ENCODE measurements at places on chromosomes 5 and 9.
A peak's percentile ranks its signal among the peaks of the same experiment; 100 is the strongest.

DNA sequence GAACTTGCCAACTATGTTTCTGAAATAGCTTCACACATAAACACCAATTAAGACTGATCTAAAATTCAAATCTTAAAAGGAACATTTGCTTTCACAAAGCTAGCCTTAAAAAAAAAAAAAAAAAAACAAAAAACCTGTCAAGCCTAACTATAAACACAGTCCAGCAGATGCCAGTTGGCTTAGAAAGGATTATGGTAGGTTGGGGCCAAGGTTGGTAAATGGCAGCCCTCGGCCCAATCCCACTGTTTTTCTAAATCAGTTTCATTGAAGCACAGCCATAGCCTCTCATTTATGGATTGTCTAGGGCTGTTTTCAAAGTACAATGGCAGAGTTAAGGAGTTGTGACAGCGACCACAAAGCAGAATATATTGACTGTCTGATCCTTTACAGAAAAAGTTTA is 75.7 kb upstream of the FRRS1L start:
- no peak overlapping the region for H3K27ac ChIP-seq
- H3K4me1 ChIP-seq: peaks cover 8% of the 10 kb centered on the region
- DNase-seq: no peak
- H3K36me3 ChIP-seq: no peaks in the 10 kb centered on the region
- H3K4me3 ChIP-seq: no peak overlapping the region
- H3K27me3 ChIP-seq: no peaks in the 10 kb centered on the region

- no peaks in the 10 kb centered on the region for H3K36me3 ChIP-seq
- no peaks in the 10 kb centered on the region for H3K4me1 ChIP-seq
- no peak overlapping the region for H3K4me3 ChIP-seq
- no peaks in the 10 kb centered on the region for H3K27me3 ChIP-seq
Observed at GRCh38 chr9:22097707-22098106, 88.6 kb upstream of the CDKN2B start.

DNA sequence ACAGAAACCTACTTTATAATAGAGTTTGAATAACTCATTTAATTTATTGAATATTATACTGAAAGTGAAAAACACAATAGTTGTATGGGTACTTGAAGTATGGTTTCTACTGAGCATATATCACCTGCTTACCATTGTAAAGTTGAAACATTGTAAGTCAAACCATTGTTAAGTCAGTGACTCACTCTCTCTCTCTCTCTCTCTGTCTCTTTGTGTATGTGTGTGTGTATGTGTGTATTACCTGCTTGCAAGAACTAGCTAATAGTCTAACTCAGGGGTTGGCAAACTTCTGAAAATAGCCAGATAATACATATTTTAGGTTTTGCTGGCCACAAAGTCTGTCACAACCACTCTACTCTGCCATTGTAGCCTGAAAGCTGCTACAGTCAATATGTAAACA is 564.3 kb upstream of the ZNF608 start:
- no peaks in the 10 kb centered on the region for H3K4me1 ChIP-seq
- no peaks in the 10 kb centered on the region for H3K36me3 ChIP-seq
- no peaks in the 10 kb centered on the region for H3K27me3 ChIP-seq
- no peak overlapping the region for H3K27ac ChIP-seq
- H3K4me3 ChIP-seq: no peak overlapping the region
- no peak for DNase-seq

GRCh38 chr5:56822981-56823380 is 7.6 kb downstream of the MAP3K1 start:
- no peak overlapping the region for H3K27ac ChIP-seq
- H3K4me3 ChIP-seq: no peak overlapping the region
- H3K36me3 ChIP-seq: no peaks in the 10 kb centered on the region
- peaks cover 15% of the 10 kb centered on the region for H3K4me1 ChIP-seq
- no peaks in the 10 kb centered on the region for H3K27me3 ChIP-seq
- no peak for DNase-seq

GRCh38 chr9:126304207-126304970 is 22.2 kb upstream of the MVB12B start:
- H3K27me3 ChIP-seq: no peaks in the 10 kb centered on the region
- no peak overlapping the region for H3K4me3 ChIP-seq
- H3K4me1 ChIP-seq: no peaks in the 10 kb centered on the region
- no peak for DNase-seq
- no peak overlapping the region for H3K27ac ChIP-seq

- H3K27ac ChIP-seq: no peak overlapping the region
- no peaks in the 10 kb centered on the region for H3K27me3 ChIP-seq
- no peaks in the 10 kb centered on the region for H3K36me3 ChIP-seq
- no peaks in the 10 kb centered on the region for H3K4me1 ChIP-seq
Observed at GRCh38 chr5:150253416-150254208, 36.0 kb downstream of the CAMK2A start.

DNA sequence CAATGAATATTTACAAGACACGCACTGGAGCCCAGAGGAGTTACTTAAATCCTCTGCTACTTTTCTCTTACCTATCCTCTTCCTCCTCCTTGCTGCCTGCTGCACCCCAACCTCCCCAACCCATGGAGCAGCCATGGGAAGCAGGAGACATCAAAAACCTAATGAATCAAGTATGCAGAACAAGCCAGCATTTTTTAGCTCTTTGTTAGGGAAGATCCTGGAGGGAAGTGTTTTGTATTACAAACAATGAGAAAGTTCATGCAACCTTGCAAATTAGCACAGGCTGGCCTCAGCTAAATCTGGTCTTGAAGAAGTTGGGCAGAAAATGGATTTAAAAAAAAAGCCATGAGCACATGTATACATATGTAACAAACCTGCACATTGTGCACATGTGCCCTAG is 498.8 kb downstream of the KIF4B start:
- H3K4me1 ChIP-seq: no peaks in the 10 kb centered on the region
- H3K27ac ChIP-seq: no peak overlapping the region
- no peaks in the 10 kb centered on the region for H3K27me3 ChIP-seq
- DNase-seq: no peak
- no peaks in the 10 kb centered on the region for H3K36me3 ChIP-seq

- no peak overlapping the region for H3K27ac ChIP-seq
- no peaks in the 10 kb centered on the region for H3K27me3 ChIP-seq
- DNase-seq: no peak
- H3K4me3 ChIP-seq: no peak overlapping the region
- H3K4me1 ChIP-seq: peaks cover 46% of the 10 kb centered on the region
- no peaks in the 10 kb centered on the region for H3K36me3 ChIP-seq
Observed at GRCh38 chr5:102794047-102794446, 38.9 kb downstream of the PAM start.

DNA sequence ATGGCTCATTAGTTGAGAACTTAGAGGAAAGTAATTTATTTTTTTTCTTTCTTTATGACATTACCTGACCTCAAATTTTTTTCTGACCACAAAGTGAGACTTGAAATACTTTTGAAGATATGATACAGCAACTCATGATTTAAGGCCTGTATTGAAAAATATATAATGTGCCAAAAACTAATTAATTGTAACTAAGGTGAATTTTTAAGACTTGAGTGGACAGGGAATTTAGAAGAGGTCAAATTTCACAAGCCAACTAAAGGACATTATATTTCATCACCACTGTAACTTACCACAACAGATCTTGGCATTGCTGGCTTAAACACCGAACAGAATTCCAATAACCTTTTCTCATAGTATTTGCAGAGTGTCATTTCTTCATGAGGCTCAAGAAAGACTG is 1.8 kb downstream of the CCNH start:
- no peaks in the 10 kb centered on the region for H3K27me3 ChIP-seq
- H3K4me3 ChIP-seq: no peak overlapping the region
- H3K27ac ChIP-seq: no peak overlapping the region
- peaks cover 8% of the 10 kb centered on the region for H3K4me1 ChIP-seq
- H3K36me3 ChIP-seq: peaks cover 44% of the 10 kb centered on the region

- no peak overlapping the region for H3K27ac ChIP-seq
- H3K36me3 ChIP-seq: no peaks in the 10 kb centered on the region
- no peak overlapping the region for H3K4me3 ChIP-seq
- no peaks in the 10 kb centered on the region for H3K4me1 ChIP-seq
Observed at GRCh38 chr5:109083937-109084336, 325.8 kb downstream of the PJA2 start.

- H3K27ac ChIP-seq: no peak overlapping the region
- no peaks in the 10 kb centered on the region for H3K27me3 ChIP-seq
- no peak overlapping the region for H3K4me3 ChIP-seq
- no peak for DNase-seq
- no peaks in the 10 kb centered on the region for H3K4me1 ChIP-seq
- H3K36me3 ChIP-seq: no peaks in the 10 kb centered on the region
Observed at GRCh38 chr9:79287708-79288290, 284.0 kb upstream of the TLE4 start.

GRCh38 chr9:102069969-102070368 is 331.5 kb upstream of the GRIN3A start:
- no peak overlapping the region for H3K27ac ChIP-seq
- no peaks in the 10 kb centered on the region for H3K36me3 ChIP-seq
- H3K4me3 ChIP-seq: no peak overlapping the region
- H3K27me3 ChIP-seq: no peaks in the 10 kb centered on the region
- DNase-seq: no peak

DNA sequence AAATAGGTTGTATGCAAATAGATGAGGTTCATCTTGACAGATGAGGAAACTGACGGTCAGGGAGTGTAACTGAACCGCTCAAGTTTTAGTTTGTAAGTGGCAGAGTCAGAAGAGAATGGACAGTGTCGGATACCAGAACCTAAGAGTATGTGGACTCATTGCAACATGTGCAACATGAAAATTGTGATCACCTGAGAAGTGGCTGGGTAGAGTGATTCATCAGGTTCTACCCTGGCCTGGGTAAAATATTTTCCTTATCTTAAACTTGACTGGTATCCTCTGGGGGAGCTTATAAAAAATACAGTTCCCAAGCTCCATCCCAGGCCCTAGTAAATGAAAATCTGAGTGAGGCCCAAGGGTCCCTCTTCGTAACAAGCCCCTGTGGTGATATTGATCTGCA is 35.2 kb upstream of the MIER3 start:
- H3K4me3 ChIP-seq: no peak overlapping the region
- no peaks in the 10 kb centered on the region for H3K4me1 ChIP-seq
- H3K27ac ChIP-seq: no peak overlapping the region
- DNase-seq: no peak
- H3K27me3 ChIP-seq: no peaks in the 10 kb centered on the region

- H3K36me3 ChIP-seq: no peaks in the 10 kb centered on the region
- no peaks in the 10 kb centered on the region for H3K27me3 ChIP-seq
- no peak for DNase-seq
- H3K27ac ChIP-seq: peak overlapping the region; percentile 40
- no peaks in the 10 kb centered on the region for H3K4me1 ChIP-seq
Observed at GRCh38 chr5:95069948-95070347, 214.9 kb downstream of the MCTP1 start.

GRCh38 chr9:7094052-7094451 is 336.3 kb downstream of the KDM4C start:
- no peak overlapping the region for H3K4me3 ChIP-seq
- H3K27me3 ChIP-seq: no peaks in the 10 kb centered on the region
- DNase-seq: no peak

- H3K27ac ChIP-seq: no peak overlapping the region
- no peak overlapping the region for H3K4me3 ChIP-seq
- H3K27me3 ChIP-seq: no peaks in the 10 kb centered on the region
- DNase-seq: peak; percentile 71
- H3K36me3 ChIP-seq: no peaks in the 10 kb centered on the region
Observed at GRCh38 chr5:149060325-149060724, 2.5 kb downstream of the SH3TC2 start.

DNA sequence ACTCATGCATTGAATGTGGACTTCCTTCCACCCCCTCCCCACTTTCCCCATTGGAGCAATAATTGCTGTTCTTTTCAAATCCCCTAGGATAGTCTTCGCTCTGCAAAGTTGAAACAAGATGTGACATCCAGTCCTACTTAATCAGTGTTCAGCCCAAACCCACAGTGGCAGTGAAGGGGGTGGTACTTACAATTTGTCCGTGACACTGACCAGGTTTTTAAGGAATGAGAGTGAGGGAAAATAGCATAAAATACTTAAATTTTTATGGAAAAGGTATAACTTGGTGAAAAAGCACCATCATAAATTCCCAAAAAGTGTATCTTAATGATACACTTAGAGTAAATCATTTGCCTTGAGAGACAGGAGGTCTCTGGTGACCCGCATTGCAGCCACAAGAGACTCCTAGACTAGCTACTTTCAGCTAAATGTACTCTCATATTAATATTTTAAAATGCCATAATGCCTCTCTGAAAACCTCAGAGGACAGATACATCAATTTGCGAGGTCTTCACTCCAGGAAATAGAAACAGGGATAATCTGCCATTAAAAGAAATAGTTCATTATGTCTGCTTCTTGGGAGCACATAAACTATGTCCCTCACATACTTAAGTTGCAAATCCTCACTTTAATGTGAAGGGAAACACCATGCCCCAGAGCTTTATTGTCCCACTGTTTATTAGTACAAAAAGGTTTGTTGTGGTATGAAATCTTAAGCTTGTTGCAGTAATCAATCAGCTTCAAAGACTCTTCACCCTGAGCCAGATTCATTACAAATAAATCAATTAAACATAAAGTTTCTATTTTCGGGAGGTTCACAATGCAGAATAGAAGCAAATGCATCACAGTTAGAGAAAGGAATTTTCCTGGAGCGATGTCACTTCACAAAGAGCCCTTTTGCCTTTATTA is 343.6 kb upstream of the ISL1 start:
- H3K27ac ChIP-seq: no peak overlapping the region
- no peaks in the 10 kb centered on the region for H3K4me1 ChIP-seq

DNA sequence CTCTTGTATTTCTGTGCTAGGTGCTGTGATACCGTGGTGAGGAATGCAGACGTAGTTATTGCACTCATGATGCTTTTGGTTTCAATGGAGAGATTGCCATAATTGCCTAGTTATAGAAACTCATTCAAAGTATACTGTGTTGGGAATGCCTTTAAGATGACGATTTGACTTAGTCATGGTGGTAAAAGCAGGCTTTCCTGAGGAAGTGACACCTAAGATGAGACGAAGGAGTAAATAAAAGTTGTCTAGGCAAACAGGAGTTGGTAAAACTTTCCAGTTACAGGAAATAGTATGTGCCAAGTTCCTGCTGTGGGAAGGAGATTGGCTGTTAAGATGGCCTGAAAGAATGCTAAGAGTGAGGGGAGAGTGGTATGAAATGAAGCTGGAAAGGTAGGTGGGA is 48.1 kb downstream of the FOCAD start:
- H3K4me3 ChIP-seq: no peak overlapping the region
- H3K27ac ChIP-seq: no peak overlapping the region
- no peaks in the 10 kb centered on the region for H3K27me3 ChIP-seq
- H3K36me3 ChIP-seq: no peaks in the 10 kb centered on the region

DNA sequence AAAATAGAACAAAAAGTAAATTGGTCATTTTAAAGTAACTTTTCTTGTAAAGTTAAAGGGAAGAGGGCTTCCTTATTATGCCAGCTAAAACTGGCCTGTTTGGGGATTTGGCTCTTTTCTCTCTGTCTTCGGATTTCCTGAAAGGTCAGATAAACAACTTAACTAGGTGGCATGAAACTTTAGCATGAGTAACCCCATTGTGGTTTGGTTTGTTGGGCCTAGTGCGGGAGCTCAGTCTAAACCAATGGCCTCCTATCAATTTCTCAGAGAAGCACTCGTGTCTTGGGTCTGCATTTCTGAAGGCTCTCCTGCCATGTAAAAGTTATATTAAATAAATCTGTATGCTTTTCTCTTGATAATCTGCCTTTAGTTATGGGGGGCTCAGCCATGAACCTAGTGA is 48.5 kb upstream of the ANKH start:
- H3K36me3 ChIP-seq: no peaks in the 10 kb centered on the region
- no peak overlapping the region for H3K4me3 ChIP-seq
- DNase-seq: no peak
- no peaks in the 10 kb centered on the region for H3K27me3 ChIP-seq

All from heart left ventricle (tissue), 16 donors.